ENCODE measurements at places on chromosomes 11 and 22.

GRCh38 chr22:49807780-49808708 lies 19.6 kb downstream of the BRD1 start:
- no peak for DNase-seq

- DNase-seq, result no peak
Measured at GRCh38 chr11:2267851-2268728, 2.3 kb downstream of the ASCL2 start.

DNA sequence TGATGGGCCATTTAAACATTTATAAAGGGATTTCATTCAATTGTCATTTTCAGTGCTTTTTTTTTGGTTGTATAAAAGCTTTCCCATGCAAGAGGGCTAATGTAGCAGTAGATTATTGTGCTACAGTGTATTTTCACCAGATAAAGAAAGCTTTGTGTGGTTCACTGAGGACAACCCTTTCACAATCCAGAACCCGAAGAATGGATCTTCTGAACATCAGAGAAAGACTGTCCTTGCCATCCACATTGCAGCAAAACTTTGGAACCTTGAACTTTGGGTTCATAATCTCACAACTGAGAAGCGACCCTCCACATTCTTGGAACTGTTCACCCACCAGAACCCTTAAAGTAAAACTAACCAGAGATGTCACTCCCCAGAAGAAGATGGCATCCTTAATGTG lies 9.3 kb downstream of the APOBEC3H start:
- no peak for DNase-seq

DNA sequence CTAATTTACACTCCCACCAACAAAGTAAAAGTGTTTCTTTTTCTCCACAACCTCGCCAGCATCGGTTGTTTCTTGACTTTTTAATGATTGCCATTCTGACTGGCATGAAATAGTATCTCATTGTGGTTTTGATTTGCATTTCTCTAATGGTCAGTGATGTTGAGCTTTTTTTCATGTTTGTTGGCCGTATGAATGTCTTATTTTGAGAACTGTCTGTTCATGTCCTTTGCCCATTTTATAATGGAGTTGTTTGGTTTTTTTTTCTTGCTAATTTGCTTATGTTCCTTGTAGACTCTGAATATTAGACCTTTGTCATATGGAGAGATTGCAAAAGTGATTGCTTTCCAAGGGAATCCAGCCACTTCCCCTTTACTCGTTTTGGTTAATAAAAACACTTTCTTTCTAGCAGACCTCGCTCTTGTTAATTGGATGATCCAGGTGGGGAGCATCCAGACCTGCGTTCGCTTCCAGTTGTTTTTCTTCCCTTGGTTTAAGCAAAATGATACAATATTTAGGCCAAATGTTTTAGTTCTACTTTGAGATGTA lies 17.1 kb upstream of the APOL4 start:
- no peak for DNase-seq

GRCh38 chr11:86623041-86623621 lies 49.3 kb downstream of the ME3 start:
- DNase-seq, result no peak

DNA sequence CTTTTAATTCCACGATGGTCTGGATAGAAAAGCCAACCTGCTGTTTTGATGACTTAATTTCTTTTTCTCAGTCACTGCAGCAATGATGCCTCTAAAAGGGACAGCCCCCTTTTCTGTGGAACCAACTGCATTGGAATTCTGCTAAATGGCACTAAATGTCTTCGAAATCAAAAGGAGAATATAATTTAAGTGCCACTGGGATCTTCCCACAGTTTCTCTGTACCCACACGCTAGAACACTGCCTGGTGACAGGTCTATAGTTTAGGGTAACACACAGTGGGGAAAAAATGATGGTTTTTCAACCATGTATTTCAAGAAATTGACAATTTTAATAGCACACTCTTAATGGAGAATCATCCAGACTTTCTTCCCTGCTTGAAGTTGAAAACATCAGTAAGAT lies 182.3 kb downstream of the OPCML start:
- no peak for DNase-seq

DNA sequence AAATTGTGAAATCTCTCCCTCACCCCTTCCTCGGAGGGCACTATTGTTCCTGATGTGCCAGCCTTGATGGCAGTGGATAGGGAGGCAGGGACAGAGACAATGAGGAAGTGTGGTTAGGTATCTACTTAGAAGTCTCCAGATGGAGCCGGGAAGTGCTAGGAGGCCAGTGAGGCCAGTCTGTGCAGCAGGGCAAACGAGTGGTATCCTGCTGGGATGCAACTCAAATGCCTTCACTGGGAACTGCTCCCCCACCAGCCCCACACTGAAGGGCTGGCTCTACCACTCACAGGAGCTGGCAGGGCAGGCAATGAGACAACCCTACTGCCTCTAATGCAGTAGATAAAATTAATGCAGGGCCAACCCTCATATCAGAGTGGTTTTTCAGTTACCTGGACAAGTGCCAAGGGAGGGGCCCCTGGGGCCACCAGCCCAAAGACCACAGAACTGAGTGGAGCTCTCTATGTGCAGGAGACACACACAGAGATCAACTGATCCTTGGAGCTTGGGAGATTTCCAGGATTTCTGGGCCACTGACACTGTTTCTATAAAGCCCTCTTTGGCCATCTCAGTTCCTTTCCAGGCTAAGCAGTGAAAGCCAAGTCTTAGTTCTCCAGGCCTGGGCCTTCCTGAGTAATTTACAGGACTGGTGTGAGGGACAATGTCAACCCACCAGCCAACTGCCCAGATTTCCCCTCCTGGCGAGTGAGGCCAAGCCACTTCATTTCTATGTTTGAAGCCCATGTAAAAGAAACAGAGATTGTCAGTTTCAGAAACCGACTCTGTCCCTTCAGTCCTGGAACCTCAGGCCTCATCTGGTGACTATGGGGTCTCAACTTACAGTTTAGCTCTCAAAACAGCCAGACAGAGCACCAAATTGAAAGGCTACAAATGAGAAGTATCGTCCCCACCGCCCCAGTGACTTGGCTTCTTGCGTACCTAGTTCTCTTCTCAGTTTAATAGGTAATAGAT lies 4.1 kb downstream of the MIF start:
- DNase-seq, result no peak

DNA sequence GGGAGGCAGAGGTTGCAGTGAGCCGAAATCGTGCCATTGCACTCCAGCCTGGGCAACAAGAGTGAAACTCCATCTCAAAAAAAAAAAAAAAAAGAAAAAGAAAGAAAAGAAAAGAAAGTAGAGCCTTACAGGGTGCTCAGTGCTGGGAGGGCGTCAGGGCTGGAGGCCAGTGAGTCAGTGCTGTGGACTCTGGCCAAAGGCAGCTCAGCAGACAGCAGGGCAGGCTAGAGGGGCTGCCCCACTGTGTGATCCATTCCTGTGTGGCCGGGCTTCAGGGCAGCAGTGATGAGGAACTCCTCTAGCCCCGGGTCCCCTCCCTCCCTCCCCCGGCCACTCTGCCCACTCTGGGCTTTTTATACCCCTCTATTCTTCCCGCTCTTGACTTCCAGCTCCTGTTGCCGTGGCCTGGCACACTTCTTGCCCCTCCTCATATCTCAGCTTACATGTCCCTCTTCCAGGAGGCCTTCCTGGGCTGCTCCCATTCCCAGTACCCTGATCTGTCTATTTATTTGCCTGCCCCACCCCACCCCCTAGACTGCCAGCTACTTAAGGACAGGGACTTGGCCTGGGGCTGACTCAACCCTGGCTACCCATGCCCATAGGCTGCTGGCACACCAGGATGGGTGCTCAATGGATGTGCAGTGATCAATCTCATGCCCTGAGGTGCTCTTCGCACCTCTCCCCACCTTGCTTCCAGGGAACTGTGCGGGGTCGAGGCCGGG lies 10.1 kb downstream of the SYT12 start:
- no peak for DNase-seq

DNA sequence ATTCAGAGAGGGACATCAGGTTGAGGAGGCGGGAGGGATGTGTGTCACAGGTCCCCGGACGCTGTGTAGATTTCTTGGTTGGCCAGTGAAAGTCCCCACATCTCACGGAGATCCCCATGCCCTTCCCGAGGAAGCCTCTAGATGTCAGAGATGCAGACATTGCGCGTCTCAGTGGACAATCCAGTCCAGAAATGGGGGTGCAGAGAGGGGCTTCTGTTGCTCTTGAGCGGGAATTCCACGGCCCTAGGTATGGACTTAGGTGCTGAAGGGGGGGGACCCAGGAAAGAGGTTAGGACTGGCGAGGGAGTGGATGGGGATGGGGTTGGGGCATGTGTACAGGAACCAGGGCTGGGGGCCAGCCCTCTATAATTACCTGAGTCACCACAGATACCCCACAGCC lies 7.0 kb downstream of the THY1 start:
- no peak for DNase-seq

DNA sequence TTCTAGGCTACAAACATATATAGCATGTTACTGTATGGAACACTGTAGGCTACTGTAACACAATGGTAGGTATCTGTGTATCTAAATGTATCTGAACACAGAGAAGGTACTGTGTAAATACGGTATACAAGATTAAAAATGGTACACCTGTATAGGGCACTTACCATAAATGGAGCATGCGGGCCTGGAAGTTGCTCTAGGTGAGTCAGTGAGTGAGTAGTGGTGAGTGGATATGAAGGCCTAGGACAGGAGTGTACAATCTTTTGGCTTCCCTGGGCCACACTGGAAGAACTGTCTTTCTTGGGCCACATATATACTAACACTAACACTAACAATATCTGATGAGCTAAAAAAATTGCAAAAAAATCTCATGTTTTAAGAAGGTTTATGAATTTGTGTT lies 21.4 kb downstream of the RNF141 start:
- no peak for DNase-seq

- no peak for DNase-seq
Measured at GRCh38 chr11:11512929-11513328, 108.9 kb downstream of the GALNT18 start.

DNA sequence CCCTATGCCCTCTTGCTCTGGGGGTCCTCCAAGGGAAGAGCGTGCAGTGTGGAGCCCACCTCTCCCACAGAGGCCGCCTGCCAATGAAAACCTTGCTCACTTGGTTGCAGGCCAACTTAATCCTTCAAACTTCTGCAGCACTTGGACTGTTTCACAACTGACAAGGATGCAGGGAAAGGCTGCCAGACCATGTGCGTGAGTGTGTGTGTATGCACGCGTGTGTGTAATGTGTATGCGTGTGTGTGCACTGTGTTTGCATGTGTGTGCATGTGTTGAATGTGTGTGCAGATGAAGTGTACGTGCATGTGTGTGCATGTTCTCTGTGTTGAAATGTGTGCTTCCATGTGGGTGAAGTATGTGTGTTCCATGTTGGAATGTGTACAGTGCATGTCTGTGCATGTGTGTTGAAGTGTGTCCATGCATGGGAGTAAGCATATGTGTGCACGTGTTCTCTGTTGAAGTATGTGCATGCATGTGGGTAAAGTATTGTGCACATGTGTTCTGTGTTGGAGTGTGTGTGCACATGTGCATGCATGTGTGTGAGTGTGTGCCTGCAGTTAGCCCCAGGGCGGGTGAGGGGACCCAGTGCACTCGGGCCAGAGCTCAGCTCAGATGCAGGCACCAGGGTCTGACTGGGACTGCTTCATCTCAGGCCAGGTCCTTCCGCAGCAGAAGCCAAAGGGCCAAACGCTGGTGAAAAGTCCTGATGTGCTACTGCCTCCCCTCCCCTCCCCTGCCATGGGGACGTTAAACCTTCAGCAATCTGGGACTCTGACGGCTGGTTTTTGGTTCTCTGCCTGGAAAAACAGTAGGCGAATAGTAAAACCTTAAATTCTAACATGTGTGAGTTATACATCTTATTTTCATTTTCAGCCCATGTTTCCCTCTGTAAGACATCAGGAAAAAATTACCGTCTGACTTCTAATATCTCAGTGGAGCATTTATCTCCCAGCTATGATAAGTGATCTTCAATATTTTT lies 72.0 kb downstream of the FLI1 start:
- DNase-seq, result no peak

DNA sequence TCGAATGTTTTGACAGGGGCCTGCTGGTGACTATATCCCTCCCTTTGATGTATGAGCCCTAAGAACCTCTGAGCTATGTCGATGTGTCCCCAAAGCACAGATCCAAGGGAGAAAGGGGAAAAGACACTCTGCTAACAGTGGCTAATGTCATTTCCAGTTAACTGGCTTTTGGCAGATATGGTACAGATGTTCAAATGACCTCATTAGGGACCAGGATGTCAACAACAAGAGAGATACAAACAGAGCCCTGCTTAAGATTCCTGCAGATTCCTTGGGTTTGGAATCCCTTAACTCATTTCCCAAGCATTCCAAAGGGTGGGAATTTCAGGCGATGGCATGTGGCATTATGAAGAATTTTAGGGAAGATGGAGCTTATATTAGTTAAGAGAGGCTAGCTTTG lies 517.3 kb downstream of the SOX6 start:
- no peak for DNase-seq

GRCh38 chr11:15180212-15180792 lies 65.6 kb downstream of the INSC start:
- no peak for DNase-seq

- DNase-seq, result no peak
Measured at GRCh38 chr11:15307619-15308024, 192.9 kb downstream of the INSC start.

- peak; percentile 38 for DNase-seq
Measured at GRCh38 chr11:125345421-125346178, 150.5 kb downstream of the FEZ1 start.

GRCh38 chr11:44915621-44916020 lies 35.1 kb downstream of the TP53I11 start:
- no peak for DNase-seq

DNA sequence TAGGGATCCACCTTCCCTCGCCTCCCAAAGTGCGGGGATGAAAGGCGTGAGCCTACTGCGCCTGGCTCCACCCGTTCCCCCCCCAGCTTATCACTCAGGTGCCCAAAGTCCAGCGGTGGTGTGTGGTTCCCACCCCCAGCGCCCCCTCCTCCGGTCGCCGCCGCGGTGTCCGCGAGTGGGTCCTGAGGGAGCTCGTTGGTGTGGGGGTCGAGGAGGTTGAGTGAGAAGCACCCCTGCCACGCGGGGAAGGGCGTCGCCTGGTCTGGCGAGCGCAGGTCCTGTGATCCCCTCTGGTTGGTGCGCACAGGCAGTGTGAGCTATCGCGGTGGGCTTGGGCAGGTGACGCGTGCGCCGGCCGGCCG lies 3900.6 kb upstream of the OR11H1 start:
- DNase-seq, result no peak

DNA sequence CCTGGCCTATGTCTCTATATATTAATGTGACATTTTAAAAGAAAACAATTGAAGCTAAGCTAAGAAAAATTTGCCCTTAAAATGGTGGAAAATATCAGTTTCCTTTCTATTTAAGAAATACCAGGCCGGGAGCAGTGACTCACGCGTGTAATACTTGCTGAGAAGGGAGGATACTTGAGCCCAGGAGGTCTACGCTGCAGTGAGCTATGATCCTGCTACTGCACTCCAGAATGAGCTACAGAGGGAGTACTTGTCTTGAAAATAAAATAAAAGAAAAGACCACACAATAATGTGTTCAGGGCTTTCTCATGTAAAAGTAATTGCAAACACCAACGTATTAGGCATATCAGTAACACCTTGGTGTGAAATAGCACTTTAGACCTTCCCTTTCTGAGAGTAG lies 1.4 kb upstream of the PRSS23 start:
- no peak for DNase-seq

Data from NCI-H1048 (cell line).